ENCODE measurements at places on chromosomes 4 and X.

GRCh38 chr4:182017038-182017437 is 226.2 kb upstream of the TENM3 start:
- DNase-seq, result no peak

DNA sequence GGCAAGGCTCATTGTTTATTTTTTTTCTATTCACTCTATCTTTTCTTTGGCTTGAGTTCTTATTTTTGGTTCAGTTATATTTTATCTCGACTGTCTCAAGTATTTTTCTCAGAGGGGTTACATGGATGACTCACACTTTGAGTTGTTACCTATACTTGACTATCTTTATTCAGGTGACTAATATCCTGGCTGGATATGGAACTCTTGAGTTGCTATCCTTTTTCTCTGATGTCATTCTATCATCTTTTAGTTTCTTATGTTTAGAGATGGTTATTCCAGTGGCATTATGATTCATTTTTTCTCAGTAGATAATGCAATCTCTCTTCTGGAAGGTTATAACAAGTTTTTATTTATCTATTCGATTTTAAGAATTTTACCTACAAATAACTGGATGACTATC is 117.9 kb downstream of the COX18 start:
- DNase-seq, result no peak

DNA sequence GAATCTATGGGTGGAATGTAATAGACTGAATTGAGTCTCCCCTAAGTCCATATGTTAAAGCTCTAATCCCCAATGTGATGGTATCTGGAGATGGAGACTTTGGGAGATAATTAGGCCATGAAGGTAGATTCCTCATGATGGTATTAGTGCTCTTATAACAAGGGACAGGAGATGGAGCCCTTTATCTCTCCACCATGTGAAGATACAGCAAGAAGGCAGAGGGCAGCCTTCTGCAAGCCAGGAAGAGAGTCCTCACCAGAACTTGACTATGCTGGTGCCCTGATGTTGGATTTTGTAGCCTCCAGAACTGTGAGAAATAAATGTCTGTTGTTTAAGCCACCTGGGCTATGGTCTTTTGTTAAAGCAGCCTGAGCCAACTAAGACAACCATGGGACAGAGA is 76.4 kb upstream of the F8A3 start:
- no peak for DNase-seq

- DNase-seq, result peak; percentile 92
Measured at GRCh38 chrX:41335198-41335957, 1.4 kb downstream of the DDX3X start.

GRCh38 chr4:182318256-182318655 is 75.1 kb downstream of the TENM3 start:
- DNase-seq, result no peak

GRCh38 chrX:126658447-126658846 is 105.8 kb upstream of the DCAF12L1 start:
- no peak for DNase-seq

DNA sequence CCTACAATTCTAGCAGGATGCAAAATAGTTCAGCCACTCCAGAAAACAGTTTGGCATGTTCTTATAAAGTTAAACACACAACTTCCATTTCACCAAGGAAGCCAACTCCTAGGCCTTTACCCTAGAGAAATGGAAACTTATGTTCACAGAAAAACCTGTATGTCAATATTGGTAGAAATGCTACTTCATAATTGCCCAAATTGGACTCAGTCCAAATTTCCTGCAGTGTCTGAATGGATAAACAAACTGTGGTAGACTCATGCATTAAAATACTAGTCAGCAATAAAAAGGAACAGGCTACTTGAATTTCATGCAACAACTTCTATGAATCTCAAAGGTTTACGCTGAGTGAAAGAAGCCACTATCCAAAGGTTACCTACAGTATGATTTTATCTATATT is 1738.8 kb upstream of the IGFBP7 start:
- no peak for DNase-seq

DNA sequence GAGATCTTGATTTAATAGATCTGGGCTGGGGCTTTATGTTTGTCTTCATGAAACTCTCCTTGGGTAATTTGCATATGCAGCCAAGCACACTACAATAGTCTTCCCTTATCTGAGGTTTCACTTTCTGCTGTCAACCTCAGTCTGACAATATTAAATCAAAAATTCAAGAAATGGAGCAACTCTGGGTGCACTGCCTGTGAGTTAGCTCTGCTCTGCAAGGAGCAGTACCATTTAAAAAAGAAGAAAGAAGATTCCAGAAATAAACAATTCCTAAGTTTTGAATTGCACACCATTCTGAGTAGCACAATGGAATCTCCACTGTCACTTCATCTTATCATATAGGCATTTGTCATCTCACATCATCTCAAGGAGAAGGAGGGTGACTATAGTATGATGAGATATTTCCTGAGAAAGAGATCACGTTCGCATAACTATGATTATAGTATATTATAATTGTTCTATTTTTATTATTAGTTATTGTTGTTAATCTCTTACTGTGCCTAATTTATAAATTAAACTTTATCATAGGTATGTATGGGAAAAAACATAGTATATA is 9.4 kb downstream of the FNIP2 start:
- no peak for DNase-seq

GRCh38 chr4:48778431-48779094 is 1.5 kb downstream of the FRYL start:
- DNase-seq, result no peak

- DNase-seq, result no peak
Measured at GRCh38 chr4:161249779-161250440, 913.9 kb downstream of the FSTL5 start.

DNA sequence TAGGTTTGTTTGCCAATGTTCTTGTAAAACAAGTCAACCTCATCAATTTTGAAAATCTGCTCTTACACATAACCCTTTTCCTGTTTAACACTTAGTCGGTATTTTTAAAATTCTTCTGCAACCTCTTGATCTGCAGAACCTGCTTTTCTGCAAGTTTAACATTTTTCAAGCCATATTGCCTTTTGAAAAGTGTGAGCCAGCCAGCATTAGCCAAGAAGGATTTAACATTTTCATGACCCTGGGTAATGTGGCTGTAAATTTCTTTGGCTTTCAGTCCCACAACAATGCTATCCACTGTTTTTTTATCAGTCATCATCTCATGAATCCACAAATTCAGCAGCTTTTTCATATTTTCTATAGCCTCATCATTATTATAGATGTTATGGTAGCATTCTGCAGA is 956.5 kb downstream of the FAT4 start:
- no peak for DNase-seq

GRCh38 chr4:7571701-7572100 is 137.0 kb upstream of the PSAPL1 start:
- no peak for DNase-seq

All from vagina (tissue), 2 donors.